Stimulated activated CD8-positive, alpha-beta memory T cell treated with anti-CD3 and anti-CD28 coated beads, Interleukin-4, amount 100 ng/mL, for 1 hour (primary cell): ENCODE measurements at places on chromosomes 16 and 17.
A peak's percentile ranks its signal among the peaks of the same experiment; 100 is the strongest.

GRCh38 chr17:58487589-58488427 is at the start of gene HSF5:
Gene HSF5, minus strand, starts transcription at chr17:58488408. Its CDS starts 134 bp downstream, at chr17:58488274.
- DNase-seq, result peak; percentile 56

DNA sequence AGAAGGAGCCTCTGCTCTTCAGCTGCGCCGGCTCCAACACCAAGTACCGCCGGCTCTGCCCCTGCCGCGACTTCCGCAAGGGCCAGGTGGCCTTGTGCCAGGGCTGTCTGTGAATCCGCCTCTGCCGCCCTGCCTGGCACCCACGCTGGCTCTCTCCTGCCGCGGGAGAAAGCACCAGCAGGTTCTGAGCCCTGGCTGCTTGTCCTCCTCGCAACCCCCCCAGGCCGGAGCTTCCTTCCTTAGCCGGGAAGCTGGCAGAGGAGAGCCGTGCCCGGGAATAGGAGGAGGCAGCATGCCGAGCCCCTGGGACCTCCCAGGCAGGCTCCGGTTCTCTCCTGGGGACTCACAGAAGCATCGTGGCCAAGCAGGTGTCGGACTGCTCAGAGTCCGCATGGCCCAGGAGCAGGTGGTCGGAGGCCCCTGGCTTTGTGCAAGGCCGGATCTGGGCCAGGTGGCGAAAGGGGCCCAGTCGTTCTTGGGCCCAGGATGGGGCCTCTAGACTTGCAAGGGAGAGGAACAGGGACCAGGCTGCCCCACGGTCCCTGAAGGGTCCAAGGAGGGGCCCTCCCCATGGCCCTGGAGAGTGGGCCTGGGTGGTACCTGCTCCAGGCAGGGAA is 80.6 kb downstream of the MGAT5B start:
- no peak for DNase-seq

GRCh38 chr17:75245011-75245410 is 16.4 kb downstream of the GGA3 start:
- no peak for DNase-seq

GRCh38 chr16:50269769-50270509 is 3.6 kb downstream of the ADCY7 start:
- no peak for DNase-seq

DNA sequence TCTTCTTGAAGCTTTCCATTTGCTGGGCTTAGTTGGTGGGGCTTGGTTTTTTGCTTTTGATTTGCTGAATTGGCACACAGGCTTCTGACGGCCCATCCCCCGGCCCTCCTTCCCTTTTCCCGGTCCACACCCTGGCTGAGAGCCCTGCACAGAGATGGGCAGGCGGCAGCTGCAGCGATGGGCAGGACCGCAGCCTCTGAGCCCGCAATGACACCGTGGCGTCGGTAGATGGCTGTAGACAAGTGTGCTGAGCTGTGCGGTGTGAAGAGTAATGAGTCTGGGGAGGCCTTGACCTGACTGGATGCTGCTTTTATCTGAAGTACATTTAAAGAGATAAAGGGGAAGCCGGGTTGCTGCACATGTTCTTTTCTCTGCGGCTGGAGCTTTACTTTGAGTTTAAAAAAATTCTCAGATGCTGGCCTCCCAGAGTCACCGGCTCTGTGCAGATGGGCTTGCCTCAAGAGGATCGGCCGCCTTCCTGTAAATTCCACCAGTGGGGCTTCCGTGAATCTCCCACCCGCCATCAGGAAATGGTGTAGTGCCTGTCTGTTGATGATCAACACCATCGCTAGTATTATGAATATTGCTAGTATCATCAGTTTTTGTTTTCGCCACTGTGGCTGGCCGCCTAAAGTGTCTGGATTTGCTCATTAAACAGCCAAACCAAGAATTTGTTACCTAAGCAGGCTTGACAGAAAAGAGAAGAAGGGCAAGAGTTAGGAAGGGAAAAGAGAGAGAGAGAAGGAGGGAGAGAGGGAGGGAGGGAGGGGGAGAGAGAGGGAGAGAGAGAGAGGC is 245.6 kb upstream of the RBFOX1 start:
- no peak for DNase-seq

GRCh38 chr17:27905447-27906225 is 12.5 kb upstream of the LYRM9 start:
- no peak for DNase-seq

DNA sequence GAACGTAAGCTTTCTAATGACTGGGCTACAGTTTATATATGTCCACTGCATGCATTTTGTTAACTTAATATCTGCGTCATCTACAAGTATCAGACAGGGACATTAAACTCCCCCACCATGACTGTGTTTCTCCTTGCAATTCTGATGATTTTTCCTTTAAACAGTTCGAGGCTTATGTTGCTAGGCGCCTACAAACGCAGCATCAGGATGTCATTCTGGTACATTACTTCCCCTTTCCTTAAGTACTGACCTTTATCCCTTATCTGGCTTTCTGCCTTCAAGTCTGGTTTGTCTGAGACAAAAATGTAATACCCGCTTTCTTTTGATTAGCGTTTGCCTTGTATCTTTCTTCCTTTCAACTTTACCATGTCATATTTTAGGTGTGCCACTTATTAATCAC is 362.4 kb downstream of the SLC39A11 start:
- DNase-seq, result no peak

GRCh38 chr16:89589241-89589926 is 13.8 kb downstream of the CPNE7 start:
- DNase-seq, result no peak

GRCh38 chr17:60971515-60972369 is 294.1 kb downstream of the BCAS3 start:
- DNase-seq, result no peak

- DNase-seq, result no peak
Observed at GRCh38 chr16:75311383-75311938, 60.0 kb upstream of the BCAR1 start.

DNA sequence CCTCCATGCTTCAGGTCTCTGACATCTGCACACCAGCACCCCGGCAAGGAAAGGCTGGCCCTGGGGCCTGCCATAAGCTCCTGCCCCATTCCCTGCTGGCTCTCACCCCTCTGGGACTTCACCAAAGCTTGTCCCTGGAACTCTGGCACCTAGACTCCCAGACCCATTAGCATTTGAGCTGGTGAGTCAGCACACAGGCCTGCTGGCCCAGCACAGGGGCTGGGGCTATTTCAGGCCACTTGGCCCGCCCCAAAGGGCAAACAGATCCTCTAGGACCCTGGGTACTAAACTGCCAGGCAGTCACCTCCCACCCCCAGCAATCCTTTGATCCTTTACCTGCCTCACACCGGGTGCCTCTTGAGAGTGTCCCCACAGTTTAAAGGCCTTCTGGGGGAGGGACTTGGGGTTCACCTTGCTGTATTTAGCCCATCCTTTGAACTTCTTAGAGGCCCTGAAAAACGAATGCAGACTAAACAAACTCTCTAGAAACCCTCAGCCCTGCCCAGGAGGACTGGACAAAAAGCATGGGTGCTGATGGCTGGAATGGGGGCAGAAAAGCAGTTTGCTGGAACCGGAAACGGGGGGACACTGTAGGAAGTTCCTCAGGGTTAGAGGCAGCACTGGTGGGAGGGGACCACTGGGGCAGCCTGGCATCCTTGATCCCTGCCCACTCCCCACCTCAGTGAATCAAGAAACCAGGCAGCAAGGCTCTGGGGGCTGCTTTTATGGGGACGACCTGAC is 3.2 kb upstream of the SAMD14 start:
- no peak for DNase-seq

DNA sequence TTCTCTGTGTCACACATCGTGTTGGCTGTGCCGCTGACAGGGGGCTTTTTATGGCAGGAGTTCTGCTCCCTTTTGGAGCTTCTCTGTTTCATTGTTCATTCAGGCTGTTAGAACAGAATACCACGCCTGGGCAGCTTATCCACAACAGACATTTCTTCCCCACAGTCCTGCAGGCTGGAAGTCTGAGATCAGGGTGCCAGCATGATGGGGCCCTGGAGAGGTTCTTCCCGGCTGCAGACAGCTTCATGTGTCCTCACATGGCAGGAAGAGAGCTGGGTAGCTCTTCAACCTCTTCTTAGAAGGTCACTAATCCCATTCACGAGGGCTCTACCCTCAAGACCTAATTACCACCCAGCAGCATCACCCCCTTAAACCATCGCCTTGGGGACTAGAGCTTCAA is 65.1 kb downstream of the DHRS7C start:
- DNase-seq, result no peak

DNA sequence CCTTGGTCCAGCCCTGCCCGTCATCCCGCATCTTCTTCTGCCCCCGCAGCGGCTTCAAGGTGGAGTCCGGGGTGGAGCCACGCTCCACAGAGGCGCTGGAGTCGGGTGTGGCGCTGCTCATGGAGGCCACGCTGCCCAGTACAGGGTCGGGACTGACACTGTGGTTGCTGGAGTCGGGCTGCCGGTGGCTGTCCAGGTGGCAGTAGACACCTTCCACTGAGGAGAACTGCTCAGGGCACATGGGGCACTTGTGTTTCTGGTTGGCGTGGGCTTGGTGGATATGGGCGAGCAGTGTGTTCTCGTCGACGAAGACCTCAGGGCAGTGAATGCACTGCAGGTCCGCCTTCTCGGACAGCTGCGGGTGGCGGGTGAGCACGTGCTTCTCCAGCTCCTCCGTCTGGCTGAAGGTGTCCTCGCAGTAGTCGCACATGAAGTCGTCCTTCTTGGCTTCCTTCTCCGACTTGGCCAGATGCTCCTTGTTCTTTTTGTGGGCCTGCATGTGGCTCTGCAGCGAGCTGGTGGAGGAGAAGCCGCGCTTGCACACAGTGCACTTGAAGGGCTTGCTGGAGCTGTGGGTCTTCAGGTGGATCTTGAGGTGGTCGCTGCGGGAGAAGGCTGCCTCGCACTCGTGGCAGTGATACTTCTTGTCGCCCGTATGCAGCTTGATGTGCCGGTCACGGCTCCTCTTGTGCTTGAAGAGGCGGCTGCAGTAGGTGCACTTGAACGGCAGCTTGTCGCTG is 217.8 kb downstream of the ZNF423 start:
- DNase-seq, result no peak

GRCh38 chr16:19708296-19709205 is 9.5 kb downstream of the KNOP1 start:
- DNase-seq, result no peak

DNA sequence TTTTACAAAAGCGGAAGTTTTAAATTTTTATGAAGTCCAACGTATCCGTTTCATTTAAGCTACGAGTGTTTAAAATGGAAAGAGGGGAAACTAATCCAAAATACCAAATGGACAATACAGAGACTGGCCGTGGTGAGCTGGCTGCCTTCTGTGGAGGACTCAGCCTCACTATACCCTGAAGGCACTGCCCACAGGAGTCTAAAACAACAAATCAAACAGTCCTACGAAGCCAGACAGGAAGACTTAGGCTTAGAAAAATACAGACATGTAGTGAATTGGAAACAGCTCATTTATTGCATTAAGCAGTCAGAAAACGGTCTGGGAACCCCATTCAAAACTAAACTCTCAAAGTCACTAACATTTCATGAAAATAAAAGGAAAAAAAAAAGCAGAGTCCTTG is 75.1 kb downstream of the CYTH1 start:
- no peak for DNase-seq

DNA sequence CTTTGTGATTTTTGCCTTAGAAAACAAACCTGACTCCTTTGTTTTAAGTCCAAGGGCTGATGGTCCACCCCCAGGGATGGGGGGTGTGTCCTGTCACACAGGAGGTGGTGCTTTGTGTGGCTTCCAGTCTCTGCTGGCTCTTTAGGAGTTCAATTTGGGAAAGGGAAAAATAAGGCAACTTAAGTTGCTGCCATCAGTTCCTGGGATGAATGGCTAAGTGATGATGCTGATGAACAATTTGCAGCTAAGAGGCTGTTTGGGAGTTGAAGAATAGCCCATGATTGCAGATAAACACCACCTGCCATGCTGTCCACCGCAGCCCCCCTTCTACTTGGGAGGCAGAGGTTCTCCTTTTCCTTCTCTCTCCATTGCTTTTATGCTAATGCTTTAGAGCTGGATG is 40.2 kb downstream of the ARL4D start:
- DNase-seq, result no peak

DNA sequence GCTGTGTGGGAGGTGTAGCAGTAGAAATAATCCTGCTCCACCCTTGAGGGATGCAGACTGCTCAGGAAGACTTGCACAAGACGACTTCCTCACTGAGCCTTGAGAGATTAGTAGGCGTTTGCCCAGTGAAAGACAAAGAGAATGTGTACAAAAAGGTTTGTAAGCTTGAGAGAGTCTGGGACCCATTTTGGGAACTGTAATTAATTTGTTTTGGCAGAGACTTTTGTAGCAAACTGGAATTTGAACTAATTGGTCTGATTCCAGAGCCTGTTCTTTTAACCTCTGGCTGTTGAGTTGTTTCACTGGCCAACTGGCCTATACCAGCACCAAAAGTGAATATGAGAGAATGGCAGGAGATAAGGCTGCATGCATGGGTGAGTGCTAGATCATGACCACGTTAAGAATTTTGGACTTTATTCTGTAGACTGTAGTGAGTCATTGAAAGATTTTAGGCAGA is 75.5 kb downstream of the AATF start:
- no peak for DNase-seq

DNA sequence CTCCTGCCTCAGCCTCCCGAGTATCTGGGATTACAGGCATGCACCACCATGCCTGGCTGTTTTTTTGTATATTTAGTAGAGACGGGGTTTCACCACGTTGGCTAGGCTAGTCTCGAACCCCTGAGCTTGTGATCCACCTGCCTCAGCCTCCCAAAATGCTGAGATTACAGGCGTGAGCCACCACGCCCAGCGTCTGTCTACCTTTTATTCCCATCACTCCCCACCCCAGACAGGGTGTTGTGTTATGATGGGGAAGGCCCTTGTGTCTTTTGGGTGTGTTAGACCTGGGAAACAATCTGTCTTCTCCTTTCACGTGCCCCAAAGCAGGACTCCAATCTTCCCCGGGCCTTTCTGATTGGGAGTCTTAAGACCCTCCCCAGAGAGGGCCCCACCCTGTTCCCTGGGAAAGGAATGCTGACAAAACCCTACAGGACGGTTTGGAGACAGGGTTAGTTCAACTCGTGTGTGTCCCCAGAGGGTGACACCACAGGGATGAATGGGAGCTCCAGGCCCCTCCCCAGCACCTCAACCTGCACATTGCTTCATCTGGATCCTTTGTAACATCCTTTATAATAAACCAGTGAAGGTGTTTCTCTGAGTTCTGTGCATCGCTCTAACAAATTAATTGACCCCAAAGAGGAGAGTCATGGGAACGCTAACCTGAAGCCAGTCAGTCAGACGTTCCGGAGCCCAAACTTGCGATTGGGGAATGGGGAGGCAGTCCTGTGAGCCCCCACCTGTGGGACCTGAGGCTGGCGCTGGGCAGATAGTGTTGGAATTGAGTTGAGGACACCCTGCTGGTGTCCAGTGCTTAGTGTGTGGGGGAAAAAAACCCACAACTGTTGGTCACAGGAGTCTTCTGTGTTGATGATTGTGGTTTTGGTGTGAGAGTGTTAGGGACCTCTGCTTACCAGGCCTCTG is 3.2 kb upstream of the ELOB start:
- DNase-seq, result no peak
